ENCODE measurements at places on chromosomes 3 and 15.

DNA sequence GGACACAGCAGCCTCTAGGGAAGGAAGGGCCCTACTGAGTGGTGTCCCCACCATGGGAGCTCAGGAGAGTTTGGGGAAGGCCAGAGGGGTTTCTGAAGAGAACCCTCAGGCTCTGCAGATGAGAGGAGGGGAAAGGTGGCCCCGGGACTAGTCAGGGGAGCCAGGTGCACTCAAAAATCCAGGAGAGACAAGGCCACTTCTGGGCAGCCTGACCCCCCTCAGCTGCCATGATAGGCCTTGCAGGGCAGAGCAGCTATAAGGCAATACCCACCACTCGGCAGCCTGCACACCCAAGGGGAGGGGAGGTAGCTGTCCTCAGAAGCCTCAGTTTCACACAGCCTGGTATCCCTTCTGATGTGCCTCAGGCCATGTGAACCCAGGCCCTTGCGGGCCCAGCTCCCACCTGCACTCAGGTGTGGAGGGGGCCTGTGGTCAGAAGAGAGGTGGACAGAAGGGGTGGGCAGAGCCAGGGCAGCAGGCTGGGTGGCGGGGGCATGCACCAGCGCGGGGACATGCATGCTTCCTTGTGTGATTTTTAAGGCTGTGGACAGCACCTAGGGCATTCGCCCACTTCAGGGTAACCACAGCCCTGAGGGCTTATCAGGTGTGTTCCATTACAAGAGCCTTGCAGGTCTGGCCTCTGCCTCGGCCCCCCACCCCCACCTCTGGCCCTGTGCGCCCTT is 34.6 kb downstream of the SRPRB start:
- DNase-seq, result no peak

DNA sequence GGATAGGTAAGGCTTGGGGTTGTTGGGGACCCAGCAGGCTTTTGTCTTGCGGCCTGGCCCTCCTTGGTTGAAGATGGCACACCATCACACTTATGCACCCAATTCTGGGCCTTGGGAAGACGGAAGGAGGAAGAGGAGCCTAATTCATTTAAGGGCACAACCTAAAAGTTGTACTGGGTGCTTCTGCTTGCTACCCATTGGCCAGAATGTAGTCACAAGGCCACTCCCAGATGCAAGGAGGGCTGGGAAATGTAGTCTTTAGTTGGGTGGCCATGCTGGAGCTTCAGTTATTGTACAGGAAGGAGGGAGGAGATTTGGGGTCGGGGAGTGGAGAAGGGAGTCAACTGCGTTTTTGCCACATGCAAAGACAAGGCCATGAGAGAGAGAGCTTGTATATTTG is 109.2 kb downstream of the TMEM266 start:
- DNase-seq, result no peak

DNA sequence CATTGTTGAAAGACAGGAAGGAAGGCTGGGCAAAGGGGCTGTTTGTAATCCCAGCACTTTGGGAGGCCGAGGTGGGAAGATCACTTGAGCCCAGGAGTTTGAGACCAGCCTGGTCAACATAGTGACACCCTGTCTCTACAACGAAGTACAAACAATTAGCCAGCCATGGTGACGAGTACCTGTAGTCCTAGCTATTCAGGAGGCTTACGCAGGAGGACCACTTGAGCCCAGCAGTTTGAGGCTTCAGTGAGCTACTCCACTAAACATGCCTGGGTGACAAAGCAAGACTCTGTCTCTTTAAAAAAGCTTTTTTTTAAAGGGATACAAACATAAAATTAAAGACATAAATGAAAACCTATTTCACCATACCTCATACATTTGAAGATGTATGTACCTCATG is 11.1 kb downstream of the SERP1 start:
- no peak for DNase-seq

- no peak for DNase-seq
Measured at GRCh38 chr3:17044855-17045254, 160.1 kb downstream of the PLCL2 start.

- DNase-seq, result no peak
Measured at GRCh38 chr3:133674290-133674919, 12.7 kb upstream of the TOPBP1 start.

- DNase-seq, result no peak
Measured at GRCh38 chr15:93384886-93385285, 295.9 kb upstream of the RGMA start.

DNA sequence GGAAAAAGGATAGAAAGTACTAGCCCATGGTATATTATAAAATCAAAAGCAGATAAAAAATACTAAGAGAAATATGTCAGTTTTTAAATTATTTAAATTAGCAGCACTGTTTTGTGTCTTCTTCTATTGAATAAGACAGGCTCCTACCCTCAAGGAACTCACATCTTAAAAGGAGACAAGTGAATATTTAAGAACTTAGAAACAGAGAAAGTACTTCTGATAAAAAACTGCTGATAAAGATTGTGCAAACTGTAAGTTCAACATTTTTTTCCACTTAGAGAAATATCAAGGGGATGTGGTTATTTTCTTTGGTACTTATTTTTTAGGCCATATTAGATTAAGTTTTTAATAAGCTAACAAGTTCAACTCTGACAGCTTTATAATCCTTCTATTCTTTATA is 3.0 kb upstream of the ANKRD28 start:
- no peak for DNase-seq

DNA sequence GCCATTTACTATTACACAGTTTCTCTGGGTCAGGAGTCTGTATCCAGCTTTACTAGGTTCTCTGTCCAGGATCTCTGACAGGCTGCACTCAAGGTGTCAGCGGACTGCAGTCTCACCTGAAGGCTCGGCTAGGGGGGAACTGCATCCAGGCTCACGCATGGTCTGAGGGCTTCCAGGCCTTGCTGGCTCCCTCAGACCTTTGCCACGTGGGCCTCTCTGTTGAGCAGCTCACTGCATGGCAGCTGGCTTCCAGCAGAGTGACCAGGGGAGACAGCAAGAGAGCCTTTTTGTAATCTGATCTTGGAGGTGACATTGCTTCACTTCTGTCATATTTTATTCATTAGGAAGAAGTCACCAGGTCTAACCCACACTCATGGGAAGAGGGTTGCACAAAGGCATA is 152.3 kb downstream of the CACNA2D3 start:
- no peak for DNase-seq

DNA sequence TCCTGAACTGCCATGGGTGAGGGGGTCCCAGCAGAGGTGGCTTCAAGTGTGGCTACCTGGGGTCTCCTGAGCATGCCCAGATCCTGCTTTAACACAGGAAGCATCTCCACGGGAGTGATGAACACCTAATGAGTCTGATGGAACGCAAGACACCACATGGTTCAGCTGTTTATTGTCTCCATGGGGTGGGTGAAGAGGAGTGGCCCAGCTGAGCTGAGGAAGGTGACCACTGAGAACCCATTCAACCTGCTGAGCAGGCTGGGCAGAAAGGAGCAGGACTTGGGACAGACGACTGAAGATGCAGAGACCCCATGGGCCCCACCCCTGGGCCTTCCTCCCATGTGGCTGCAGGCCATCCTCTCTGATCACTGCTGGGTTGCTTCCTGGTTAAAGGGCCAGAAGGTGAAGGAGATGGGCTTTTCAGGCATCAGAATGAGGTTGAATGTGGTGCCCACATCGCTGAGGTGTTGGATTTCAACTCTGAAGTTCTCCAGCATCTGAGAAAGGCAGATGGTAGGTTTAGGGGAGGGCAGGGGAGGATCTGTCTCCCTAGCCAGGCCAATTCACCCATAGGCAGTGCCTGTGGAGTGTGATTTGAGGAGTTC is 29.7 kb downstream of the CYP11A1 start:
- DNase-seq, result no peak

DNA sequence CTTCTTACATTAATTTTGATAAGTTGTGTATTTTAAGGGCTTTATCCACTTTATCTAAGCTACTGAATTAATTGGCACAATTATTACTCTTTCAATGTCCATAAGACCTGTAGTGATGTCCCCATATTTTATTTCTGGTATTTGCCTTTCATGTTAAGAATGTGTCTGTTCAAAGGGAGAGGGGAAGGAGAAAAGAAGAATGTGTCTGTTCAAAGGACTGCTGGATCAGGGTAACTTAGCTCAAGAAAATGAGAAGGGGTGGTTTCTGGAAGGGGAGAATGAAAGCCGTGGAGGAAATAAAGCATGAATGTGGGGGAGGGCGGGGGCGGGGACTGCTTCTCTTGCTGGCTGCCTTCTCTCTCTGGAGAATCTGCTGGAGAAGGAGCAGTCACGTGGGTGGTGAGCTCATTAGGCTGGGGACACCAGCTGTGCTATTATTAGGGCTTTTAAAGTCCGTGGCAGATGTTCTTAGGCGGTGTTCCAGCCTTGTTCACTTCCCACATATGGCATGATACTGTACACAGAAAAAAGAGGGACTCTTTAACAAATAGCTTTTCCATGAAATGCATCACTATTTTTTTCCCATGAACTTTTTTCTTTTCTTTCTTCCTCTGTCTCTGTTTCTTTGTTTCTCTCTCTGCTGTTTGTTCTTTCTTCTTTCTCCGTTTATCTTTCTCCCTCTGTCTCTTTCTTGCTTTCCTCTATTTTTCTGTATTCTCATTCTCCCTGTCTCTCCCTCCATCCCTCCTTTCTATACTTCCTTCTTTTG is 63.7 kb upstream of the ULK4 start:
- DNase-seq, result no peak

DNA sequence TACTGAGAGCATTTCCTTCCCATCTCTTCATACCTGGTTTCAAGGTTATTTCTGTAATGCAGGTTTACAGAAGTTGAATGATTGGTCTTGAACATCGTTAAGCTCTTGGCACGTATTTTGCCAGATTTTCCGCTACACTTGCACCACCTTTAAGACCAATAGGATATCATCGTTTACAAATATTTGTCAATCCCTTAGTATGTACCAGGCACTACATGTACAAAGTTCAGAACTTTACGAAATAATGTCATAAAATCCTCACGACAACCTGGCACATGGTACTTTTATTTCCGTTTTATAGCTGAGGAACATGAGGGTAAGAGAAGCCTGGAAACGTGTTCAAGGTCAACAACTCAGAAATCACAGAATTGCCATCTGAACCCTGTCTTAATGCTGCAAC is 6.3 kb downstream of the LRRK1 start:
- no peak for DNase-seq

DNA sequence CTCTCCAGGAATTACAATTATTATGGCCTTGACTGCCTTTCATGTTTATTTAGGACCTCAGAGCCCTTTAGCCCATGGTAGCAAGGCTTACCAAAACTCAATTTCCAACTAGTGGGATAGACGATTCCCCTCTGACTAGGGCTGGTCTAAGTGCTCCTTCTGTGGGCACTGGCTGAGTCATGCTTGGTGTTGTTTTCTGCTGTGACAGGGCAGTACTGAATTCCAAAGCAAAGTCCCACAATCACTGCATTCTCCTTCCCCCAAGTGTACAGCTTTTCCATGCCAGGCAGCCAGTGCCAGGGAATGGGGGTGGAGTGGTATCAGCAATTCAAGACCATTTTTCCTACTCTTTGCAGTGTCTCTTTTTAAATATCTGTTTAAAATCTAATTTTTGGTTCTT is 509.0 kb upstream of the NECTIN3 start:
- DNase-seq, result no peak

DNA sequence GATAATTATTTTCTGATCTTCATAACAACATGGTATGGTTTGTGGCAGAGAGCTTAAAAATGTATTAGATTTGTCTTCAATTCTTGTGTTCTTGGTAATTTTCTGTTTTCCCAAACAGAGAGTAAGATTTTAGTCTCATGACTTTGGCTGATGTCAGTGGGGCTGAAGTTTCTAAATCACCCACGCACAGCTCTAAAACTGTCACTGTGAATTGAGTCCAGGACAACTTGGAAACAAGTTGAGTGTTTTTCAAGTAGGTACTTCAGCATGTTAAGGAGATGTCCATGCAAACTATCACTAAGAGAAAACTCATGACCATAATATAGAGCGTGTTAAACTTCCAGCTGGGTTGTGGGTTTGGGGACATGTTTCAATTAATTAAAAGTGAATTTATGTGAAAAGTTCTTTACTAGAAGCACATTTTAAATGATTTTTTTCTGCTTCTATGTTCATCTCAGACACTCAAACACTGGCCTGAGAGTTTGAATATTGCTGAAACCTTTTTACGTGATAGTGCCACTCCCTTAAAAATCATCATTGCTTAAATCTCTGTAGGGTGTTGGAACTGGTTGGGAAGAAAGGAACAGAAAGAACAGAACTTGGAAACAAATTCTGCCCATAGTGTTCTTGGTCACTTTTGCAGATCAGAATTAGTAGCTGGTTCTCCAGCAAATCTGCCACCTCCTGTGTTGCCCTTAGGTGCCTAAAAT is 89.8 kb downstream of the KLHL25 start:
- no peak for DNase-seq

DNA sequence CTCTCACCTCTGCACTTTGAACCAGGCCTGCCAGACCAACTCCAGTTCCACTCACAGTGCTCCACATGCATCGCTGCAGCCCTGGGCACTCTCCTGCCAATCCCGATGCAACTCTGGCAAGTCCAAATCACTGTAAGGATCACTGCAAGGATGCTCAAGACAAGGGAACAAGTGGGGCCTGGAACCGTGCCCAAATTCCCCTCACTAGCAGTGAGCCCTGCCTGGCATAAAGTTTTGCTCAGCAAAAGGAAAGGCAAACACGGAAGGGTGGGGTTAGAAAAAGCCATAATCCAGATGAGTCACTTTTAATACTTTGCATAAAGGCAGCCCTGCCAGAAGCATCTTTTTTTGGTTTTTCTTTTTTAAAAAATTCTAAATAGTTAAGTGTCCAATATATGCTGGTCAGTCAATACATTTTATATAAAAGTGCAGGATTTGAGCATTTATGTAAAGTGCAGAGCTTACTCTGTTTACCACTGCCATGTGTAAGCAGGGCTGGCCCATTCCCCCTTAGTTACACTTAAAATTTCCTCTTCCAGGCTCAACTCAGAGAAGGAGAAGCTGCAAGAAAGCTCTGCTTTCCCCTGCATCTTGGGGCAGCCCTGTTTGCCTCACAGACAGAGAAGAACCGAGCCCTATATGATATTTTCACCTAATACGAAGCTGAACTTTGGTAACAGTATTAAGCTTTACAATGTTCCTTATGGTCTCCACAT is 102.2 kb downstream of the CD47 start:
- peak; percentile 33 for DNase-seq

DNA sequence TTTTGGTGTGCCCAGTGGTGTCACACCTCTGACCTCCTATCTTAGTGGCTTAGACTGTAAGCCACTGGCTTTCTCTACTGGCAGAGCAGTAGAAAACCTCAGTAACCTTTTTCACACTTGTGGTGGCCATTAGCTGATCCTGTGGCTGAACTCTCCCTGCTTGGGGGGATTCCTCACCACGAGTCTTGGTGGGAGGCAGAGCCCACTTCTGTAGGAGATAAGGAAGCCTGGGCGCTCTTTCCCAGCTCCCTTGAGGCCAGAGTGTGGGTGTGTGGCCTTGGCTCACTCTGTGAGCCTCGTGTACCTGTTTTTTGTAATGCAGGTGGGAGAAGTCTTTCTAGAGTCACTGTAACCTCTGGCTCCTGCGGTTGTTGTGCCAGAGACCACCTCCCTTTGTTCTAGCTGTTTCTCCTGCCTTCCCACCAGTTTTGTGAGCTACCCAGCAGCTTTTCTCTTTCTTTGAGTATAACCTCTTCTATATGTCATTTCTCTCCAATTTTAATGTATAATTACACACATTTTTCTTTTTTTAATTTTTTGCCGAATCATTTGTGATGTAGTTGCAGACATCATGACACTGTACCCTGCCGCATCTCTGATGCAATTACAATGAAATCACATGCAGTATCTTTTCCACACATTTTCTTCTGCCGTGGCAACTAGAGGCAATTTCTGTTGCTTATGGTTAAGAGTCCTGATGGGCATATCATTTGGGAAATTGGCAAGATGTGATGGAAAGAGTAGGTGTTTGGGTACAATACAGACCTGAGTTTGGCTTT is 13.8 kb downstream of the XCR1 start:
- DNase-seq, result no peak

- DNase-seq, result peak; percentile 76
Measured at GRCh38 chr3:197029511-197030167, at the start of gene MELTF. MELTF (minus strand) TSS chr3:197029817; CDS start chr3:197029702, 115 bp downstream.

All from CD4-positive, alpha-beta T cell treated with Interleukin-12 subunit alpha and Interleukin-12 subunit beta, for 1 hour (primary cell).